ENCODE measurements at places on chromosomes 2 and 18. TPM values are rescaled to one million over a fixed set of nuclear protein-coding genes. Genes with fewer than 3 reads are reported as not detected.

The HOXD4 gene
- not detected for total RNA-seq

The FAM110C gene
- total RNA-seq = 3.6 TPM

The HOXD13 gene
- total RNA-seq = not detected

The LOXHD1 gene
- total RNA-seq = 0.11 TPM

The TACR1 gene
- 0.77 TPM for total RNA-seq

The RAB27B gene
- total RNA-seq = 0.24 TPM

The AGXT gene
- total RNA-seq = not detected

The LGALSL gene
- 20.4 TPM for total RNA-seq

The TTC21B gene
- 16.6 TPM for total RNA-seq

The UGT1A5 gene
- not detected for total RNA-seq

The KCNS3 gene
- 7.2 TPM for total RNA-seq

The LRRC30 gene
- total RNA-seq = not detected

The RIT2 gene
- total RNA-seq = 1.3 TPM

The FAM124B gene
- 0.83 TPM for total RNA-seq

The OXER1 gene
- 1.6 TPM for total RNA-seq
